HCT116 (cell line): ENCODE measurements at places on chromosomes 16 and 17.

DNA sequence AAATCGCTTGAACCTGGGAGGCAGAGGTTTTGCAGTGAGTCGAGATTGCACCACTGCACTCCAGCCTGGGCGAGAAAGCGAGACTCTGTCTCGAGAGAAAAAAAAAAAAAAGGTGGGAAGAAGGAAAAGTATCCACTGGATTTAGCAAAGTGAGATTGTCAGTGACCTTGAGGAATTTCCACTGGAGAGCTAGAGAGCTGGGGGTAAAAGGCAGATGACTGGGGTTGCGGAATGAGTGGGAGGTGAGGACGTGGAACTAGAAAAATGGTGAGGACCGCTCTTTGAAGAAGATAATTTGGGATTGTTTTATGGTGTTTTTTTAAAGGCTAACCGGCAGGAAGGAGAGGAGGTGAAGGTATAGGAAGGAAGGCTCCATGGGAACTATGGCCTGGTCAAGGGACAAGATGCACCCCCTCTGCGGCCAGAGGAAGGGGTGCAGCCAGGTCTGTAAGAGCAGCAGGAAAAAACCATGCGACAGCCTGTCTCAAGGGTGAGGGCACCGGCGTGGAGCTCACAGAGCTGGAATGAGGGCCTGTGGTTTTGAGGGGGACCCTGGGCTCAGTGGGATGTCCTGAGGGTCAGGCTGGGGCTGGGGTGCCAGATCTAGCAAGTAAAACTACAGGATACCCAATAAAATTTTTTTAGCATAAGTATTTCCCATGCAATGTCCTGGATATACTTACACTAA lies 694 bp upstream of the MLST8 start:
- DNase-seq = no peak

GRCh38 chr16:56286809-56287208 lies 95.5 kb downstream of the GNAO1 start:
- DNase-seq = no peak

GRCh38 chr16:49592546-49593423 lies 219.2 kb downstream of the C16orf78 start:
- peak; percentile 12 for DNase-seq

DNA sequence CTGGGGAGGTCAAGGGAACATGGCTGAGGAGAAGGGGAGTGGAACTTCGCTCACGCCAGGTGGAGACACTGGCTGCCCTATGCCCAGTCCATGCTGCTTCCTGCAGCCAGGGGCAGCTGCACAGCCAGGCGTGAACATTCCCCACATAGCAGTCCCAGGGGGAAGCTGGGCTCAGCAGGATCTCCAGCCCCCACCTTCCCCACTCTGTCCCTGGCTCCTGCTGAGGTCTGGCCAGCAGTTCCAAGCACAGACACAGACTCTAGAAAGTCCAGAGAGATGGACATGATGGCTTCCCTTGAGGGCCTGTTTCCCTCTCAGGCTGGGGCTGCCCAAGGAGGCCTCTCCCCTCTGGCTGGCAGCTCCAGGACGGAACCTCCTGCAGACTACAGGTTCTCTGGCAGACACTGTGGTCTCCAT lies 9.3 kb downstream of the JUP start:
- no peak for DNase-seq

GRCh38 chr16:57039148-57039812 lies 49.9 kb downstream of the NLRC5 start:
- no peak for DNase-seq

- no peak for DNase-seq
Observed at GRCh38 chr16:12461971-12462370, 341.7 kb downstream of the CPPED1 start.

- no peak for DNase-seq
Observed at GRCh38 chr17:59154292-59154720, 680 bp downstream of the SKA2 start.

DNA sequence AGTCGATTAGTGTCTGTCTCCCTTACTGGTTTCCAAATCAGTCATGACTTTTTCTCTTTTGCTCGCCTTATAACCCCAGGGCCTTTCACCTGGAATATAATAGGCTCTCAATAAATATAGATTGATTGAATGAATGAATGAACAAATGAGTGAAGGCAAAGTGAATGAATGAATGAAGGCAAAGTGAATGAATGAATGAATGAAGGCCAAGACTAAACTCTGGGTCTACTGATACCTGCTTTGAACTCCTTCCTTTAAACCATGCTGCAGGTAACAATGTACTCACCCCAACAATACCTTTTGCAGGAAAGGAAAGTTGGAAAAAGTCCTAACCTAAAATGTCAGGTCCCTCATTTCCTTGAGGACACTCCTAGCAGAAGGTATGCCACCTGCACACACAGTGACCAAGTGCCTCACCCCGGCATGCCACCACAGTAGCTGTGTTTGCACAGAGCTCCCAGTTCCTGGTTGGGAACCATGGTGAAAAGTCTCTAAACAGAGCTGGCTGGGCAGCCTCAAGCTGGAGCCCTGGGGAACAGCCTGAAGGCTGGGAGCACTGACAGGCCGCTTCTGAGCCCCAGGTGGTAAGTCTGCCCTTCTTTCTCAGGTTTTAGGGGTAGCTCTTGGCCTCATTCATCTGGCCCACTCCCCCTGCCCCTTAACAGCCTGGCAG lies 42.7 kb upstream of the ANKFN1 start:
- no peak for DNase-seq

- no peak for DNase-seq
Observed at GRCh38 chr16:80323808-80324195, 217.0 kb upstream of the DYNLRB2 start.

- DNase-seq = no peak
Observed at GRCh38 chr17:55664287-55664686, 58.4 kb downstream of the TMEM100 start.

- no peak for DNase-seq
Observed at GRCh38 chr17:32810690-32811089, 66.2 kb downstream of the MYO1D start.

DNA sequence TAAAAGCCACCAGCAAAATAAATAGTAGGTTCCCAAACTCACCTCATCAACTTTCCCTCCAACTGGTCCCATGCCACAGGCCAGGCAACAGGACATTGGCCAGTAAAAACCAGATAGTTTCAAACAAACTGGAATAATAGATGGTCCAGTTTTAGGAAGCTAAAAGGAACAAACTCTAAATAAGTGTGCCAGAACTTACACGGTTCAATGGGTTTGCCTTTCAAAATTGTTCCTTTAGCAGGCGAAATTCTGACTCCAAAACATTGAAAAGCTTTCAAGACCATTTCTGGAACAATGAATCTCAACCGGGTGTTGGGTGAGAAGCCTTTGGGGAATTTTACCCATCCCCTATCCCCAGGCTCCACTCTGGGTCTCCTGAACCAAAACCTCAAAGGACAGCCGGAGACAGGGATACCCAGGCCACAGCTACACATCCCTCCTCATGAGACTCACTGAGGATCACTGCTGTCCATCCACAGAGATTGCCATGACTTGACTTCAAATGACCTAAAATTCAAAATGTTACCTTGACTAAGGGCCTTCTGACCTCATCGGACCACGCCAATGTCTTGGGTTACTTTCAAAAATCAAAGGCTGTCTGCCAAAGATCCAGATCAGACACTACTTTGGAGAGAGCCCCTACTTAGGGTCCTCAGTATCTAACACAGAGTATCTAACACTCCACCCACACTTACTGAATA lies 13.0 kb downstream of the AXIN2 start:
- DNase-seq = no peak

- no peak for DNase-seq
Observed at GRCh38 chr17:4038076-4038475, 73.8 kb upstream of the ATP2A3 start.

DNA sequence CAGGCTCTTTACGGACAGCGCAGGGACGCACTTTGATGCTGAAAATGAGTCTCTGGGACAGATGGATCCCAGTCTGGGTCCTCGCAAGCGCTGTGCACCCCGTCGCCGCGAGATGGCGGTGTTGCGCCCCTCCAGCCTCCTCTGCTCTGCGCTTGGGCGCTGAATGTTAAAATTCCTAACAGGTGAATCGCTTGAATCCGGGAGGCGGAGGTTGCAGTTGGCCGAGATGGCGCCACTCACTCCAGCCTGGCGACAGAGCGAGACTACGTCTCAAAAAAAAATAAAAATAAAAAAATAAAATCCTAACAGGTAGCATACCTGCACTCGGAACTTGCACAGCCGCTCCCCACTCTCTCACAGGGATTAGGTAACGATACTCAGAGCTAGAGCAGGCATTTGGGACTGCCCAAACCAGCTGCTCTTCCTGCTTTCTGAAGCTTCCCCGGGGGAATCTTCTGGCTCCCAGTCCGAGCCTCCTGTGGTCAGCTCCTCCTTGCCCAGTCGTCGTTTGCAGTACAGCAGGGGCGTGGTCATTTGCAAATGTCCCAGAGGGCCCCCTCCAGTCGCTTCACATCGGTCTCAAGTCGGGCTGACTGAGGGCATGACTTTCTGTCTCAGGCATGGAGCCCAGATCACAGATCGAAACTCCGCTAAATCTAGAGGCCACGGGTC lies 26.2 kb upstream of the OSGIN1 start:
- peak; percentile 86 for DNase-seq

DNA sequence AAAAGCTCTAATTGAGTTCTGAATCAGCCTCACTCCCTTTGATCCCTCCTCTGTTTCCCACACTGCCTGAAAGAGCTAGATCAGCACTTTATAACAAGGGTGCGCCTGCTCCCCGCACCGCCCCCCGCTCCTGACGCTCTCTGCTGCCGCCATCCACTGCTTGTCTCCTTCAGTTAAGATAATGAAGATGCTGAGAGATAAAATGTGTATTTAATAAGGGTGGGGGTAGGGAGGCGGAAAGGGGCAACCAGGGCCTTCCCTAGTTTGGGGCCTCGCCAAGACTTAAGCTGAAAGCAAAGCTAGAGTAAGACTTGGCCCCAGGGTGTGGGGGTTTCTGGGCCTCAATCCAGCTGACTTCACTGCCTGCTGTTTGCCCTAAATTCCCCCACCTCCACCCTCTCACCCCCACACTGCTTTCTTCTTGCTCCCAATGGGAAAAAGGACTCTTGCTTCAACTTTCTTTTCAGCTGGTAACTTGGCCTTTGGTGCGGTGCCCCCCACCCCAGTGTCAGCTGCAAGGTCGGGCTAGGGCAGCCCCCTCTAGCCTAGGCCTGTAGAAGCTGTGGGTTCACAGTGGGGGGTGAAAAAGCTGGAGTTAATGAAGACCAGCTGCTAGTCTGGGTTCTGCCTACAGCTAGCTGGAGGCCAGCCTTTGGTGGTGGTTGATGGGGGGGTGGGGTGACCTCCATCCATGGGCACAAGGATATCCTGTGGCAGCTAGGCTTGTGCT lies 1.8 kb upstream of the RARA start:
- DNase-seq = no peak

GRCh38 chr17:40283662-40284061 lies 4.0 kb upstream of the CDC6 start:
- DNase-seq = peak; percentile 87

GRCh38 chr17:18184143-18185031 lies 759 bp downstream of the ALKBH5 start:
- no peak for DNase-seq

- DNase-seq = no peak
Observed at GRCh38 chr17:74635418-74635817, 11.9 kb upstream of the CD300E start.

DNA sequence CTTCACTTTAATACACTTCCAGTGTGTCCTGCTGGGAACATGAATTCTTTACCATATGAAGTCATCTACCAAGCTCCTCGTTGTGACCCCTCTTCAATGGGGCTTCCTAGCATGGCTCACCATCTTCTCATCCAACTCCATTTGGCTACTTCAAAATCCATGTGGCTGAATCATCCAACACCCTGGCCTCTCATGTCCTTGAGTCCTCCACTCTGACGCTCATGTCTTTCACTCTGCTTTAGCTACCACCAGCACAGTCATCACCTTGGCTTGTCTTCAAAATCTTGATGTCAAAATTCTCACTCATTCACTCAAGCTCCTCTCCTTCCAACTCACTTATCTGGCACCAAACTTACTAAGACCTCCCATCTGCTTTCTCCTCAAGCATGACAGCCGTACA lies 35.8 kb downstream of the AMFR start:
- no peak for DNase-seq

GRCh38 chr17:69716556-69716955 lies 302.1 kb downstream of the MAP2K6 start:
- no peak for DNase-seq

GRCh38 chr17:3890878-3891219 lies 2.0 kb downstream of the CAMKK1 start:
- no peak for DNase-seq

- no peak for DNase-seq
Observed at GRCh38 chr17:49038138-49038537, 41.0 kb downstream of the IGF2BP1 start.

DNA sequence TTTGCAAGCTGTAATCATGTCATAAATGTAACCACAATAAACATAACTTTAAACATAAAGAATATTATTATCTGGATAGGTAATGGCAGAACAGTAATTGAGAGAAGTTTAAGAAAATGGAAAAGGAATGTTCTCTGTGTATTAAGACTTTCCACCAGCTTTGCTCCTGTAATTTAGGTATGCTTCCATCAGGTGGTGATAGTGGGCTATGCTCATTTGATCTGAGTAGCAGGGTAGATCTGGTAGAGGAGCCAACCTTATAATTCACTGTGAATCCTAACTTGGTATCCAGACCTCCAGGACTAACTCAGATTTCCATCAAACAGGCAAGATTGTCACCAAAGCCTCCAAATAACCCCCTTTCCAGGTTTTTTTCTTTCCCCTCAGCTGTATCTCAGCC lies 137.9 kb upstream of the ZKSCAN2 start:
- DNase-seq = no peak

- DNase-seq = peak; percentile 59
Observed at GRCh38 chr16:81836279-81837054, 57.4 kb downstream of the PLCG2 start.

DNA sequence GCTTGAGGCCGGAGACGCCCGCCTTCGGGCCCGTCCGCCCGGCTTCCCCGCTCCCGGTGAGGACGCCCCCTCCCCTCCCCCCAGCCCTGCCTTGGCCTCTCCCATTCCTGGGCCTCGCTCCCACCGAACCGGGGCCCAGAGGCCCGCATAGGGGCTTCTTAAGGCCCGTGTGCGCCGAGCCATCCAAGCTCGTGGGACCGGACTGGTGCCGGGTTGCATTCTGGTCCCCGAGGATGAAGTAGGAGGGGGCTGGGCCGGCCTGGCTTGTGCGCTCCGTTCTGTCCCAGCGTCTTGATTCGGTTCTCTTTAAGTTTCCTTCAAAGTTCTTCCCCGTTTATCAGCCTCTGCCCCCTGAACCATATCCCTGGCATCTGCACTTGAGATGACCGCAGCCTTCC lies 488 bp downstream of the SENP3 start:
- DNase-seq = no peak

- no peak for DNase-seq
Observed at GRCh38 chr17:78526231-78527025, 50.8 kb downstream of the DNAH17 start.

GRCh38 chr16:180681-181564 lies 664 bp downstream of the HBQ1 start:
- DNase-seq = peak; percentile 12

- DNase-seq = no peak
Observed at GRCh38 chr17:42334677-42335076, 46.4 kb downstream of the STAT5A start.

DNA sequence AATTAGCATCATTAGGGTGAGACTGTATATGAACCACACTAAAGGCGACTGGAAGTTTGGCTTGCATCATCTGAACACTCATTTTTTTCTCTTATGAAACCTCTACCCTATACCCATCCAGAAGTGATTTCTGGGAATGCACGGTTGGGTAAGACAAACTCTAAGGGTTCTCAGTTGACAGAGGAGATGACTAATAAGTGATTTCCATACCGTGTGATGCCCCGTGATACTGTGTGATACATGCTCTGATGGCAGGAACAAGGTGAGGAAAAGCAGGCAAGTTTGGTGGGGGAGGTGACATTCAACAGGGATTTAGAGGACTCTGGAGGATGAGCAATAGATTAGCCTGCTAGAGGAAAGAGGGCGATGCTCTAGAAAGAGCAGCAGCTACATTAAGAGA lies 156.4 kb upstream of the CCL2 start:
- DNase-seq = no peak
